ENCODE measurements at places on chromosomes 11 and 22. TPM values are rescaled to one million over a fixed set of nuclear protein-coding genes. Genes with fewer than 3 reads are reported as not detected.

Gene VWCE
- total RNA-seq = 13.8 TPM

Gene SCUBE1
- total RNA-seq = 9.6 TPM

DNA sequence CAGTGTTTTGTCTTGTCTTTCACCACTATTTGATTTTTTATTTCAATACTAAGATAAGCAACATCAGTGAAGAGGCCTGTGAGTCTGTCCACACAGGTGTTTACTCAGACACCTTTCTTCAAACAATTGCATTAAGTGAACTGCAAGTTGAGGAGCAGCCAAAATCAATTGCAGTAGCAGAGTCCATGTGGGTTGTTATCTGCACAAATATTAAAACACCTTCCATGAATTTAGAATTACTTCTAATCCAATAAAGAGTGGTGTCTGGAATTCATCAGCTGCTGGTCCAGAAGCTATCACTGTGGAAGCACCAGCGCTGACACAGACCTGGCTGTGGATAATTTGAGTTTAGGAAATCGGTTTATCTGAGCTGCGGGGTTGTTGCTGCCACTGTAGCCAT lies 83.5 kb upstream of the FAT3 start:
- no peak for DNase-seq

DNA sequence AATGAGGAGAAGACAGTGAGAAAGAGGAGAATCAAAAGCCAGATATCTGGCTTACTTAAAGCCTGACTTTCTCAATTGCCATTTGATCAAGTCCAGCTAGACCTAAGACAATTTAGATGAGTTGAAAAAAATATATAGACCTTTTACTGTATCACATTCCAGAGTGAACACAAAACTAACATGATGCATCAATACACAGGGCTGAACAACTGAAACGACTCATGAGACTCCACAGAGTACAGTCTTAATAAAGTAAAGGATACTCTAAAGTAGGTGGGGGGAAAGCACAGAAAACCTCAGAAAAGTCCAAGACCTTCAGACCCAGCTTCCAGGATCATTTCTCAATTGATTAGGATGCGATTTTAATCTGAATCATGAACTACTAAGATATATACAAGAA lies 95.3 kb upstream of the OR9G4 start:
- DNase-seq = no peak

- no peak for DNase-seq
Measured at GRCh38 chr22:35882211-35883030, 146.2 kb downstream of the RBFOX2 start.

- no peak for DNase-seq
Measured at GRCh38 chr11:115819014-115819413, 314.8 kb upstream of the CADM1 start.

DNA sequence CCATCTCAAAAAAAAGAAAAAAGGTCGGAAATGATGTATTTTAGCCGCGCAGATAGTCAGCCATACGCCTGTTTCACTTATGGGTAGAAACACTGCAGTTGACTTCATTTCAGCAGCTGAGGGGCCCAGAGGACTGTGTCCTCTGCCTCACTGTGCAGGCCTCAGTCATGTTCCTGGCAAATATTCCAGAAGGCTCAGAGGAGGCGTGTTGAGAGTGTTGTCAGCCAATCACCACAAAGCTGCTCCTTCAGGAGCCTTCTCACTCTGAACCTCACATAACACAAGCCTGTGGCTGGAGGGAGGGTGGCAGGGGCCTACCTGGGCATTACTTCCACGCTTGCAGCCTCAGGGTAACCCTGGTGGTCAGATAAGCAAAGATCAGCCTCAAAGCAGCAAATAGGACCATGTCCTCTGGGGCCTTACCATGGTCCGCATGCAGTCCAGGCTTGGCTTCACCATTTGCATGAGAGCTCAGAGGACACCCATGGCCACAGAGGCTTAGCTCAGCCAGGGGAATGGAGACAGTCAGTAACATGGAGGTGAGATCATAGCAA lies 17.3 kb upstream of the TREH start:
- DNase-seq = no peak

GRCh38 chr22:50641696-50642607 lies 14.0 kb upstream of the ARSA start:
- DNase-seq = peak; percentile 77

Data from WTC11 (cell line).